ENCODE measurements at places on chromosomes 3 and 15.

DNA sequence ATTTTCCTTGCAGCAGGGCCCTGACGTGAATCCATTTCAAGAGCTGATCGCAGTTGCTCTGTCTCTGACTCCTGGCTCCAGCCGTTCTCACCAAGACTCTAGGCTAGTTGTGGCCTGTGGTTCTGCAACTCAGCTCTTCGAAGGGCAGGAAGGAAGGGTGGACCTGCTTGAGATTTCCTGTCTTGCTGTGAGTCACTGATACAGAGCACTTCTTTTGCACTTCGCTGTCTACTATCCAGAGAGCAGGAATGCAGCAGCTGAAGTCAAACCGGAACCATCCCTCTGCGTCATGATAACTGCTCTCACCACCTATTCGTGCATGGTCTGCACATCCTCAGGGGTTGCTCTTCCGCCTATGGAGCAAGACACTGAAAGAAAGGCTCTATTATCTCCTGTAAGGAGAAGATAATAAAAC lies 59.7 kb downstream of the RAP2B start:
- DNase-seq: no peak

GRCh38 chr3:48679411-48680391 lies 6.0 kb downstream of the NCKIPSD start:
- DNase-seq: no peak

GRCh38 chr3:192038726-192039125 lies 577.8 kb downstream of the PYDC2 start:
- DNase-seq: no peak

DNA sequence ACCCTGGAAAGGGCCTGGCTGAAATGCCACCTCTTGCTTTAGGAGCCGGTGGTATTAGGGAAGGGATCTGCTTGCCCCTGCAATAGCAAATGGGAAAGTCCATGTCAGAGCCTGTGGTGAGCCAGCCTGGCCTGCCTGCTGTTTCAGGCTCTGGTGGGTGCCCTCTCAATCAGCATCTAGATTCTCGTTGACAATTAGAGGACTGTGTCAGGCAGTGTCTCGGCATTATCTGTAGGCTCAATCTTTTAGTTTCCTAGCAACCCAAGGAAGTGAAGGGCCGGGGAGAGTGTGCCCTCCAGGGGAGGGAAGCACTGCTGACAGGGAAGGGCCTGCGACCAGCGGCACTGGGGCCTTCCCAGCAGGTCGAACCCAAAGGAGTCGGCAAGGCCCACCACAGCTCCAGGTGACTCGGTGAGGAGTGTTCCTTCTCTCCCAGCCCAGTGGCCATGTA lies 42.1 kb downstream of the TLE3 start:
- DNase-seq: no peak

- no peak for DNase-seq
These were observed 318.9 kb upstream of the DPPA4 start for GRCh38 chr3:109656225-109656624.

GRCh38 chr15:70596354-70597055 lies 166.9 kb downstream of the UACA start:
- no peak for DNase-seq

DNA sequence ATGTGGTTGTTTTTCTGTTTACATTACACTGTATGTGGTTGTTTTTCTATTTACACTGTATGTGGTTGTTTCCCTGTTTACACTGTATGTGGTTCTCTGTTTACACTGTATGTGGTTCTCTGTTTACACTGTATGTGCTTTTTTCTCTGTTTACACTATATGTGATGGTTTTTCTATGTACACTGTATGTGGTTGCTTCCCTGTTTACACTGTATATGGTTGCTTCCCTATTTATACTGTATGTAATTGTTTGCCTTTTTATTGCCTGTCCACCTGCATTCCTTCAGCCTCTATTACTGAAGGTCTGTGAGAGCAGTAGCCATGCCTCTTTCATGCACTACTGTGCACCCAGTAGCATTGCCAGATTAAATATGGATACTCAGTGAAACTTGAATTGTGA lies 94.3 kb downstream of the MITF start:
- DNase-seq: no peak

GRCh38 chr3:137264071-137264820 lies 306.5 kb downstream of the IL20RB start:
- peak; percentile 49 for DNase-seq

DNA sequence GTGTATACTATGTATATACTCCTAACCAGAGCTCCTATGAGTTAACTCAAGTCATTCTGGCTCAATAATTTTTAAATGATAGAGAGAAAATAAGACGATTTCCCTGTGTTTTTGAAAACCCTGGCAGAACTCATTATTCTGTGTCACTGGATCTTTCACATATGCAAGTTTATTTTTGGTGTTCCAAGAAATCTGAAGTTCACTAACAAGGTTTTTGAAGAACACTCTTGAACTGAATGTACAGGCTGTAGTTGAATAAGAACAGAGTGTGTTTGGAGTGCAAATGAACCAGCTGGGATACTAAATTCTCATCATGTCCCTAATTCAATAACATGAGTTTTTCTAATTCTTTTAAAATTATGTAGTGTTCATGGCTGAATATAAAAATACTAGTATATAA lies 466.9 kb upstream of the SUCLG2 start:
- no peak for DNase-seq

DNA sequence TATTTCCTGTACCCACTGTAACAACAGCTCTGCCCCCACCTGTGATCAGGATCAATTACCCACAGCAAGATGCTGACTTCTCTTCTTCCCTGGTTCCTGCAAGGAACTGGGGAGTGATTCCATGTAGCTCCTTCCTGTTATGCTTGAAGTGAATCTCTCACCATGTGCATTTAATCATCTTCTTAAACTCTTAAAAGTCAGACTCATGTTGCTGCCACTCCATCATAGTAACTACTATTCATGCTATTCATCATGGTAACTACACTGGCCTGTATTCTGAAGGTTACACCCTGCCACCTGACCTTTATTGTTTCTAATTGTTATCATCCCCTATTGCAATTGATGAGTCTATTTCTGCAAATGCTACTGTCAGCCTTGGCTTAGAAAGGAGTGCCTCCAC lies 89.5 kb downstream of the SUCNR1 start:
- no peak for DNase-seq

GRCh38 chr3:53192608-53193007 lies 31.6 kb downstream of the PRKCD start:
- DNase-seq: no peak

DNA sequence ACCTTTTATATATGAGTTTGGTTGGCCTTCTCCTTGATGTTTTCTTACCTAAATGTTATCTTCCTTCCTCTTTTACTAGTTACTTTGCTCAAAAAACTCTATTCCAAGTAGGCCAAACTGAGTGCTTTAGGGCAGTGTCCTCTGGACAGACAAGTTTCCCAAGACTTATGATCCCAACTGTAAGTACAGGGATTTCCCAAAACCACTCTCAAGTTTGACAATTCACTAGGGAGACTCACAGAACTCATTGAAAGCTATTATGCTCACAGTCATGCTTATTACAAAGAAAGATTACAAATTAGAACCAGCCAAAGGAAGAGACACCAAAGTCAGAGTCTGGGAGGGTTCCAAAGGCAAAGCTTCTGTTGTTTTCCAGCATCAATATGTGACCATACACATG lies 534.2 kb upstream of the ALCAM start:
- DNase-seq: no peak

DNA sequence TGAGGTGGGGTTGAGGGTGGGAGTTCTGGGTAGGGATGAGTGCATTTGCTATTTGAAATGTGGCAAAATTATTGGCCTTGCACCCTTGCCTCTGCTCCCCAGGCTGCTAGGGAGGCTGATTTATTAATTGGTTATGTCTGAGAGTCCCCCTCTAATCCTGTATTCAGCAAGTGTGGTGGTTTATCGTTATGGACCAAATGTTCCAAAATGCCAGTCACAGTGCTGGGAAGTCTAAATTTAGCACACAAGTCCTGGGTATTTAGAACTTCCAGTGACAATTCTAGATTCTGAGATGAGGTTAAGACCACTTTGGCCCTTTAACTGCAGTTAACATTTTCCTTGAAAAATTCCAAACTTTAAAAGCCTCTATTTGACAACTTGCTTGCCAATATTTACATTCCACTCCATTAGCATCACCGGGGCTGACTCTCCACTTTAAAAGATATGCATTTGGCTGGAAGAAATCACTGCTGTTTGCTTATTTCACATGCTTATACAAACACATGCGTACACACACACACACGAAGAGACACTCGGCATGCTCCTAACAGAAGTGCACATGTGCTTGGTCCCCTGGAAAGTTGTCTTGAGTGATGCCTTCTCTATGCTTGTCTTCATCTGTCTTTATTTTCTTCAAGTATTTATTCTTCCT lies 247.7 kb downstream of the IL20RB start:
- no peak for DNase-seq

DNA sequence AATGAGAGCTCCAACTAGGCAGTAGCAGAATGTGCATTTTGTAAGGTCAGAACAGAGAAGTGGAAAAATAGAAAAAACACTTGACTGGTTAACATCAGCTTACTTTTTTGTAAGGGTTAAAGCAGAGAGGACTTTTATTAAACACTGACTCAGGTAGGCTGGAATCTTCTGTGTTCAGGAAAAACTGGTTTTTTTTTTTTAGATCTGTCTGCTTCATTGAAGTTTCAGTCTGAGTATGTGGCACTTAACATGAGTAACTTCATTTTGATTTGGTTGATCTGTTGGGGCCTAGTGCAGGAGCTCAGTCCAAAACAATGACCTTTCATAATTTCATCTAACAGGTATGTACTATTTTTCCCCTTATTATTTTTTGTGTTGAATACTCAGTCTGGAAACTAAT lies 141.1 kb downstream of the DOCK3 start:
- no peak for DNase-seq

- no peak for DNase-seq
These were observed 11.4 kb upstream of the RAB11A start for GRCh38 chr15:65857718-65858402.

- DNase-seq: peak; percentile 74
These were observed 95.2 kb downstream of the NUP210 start for GRCh38 chr3:13324835-13325501.

DNA sequence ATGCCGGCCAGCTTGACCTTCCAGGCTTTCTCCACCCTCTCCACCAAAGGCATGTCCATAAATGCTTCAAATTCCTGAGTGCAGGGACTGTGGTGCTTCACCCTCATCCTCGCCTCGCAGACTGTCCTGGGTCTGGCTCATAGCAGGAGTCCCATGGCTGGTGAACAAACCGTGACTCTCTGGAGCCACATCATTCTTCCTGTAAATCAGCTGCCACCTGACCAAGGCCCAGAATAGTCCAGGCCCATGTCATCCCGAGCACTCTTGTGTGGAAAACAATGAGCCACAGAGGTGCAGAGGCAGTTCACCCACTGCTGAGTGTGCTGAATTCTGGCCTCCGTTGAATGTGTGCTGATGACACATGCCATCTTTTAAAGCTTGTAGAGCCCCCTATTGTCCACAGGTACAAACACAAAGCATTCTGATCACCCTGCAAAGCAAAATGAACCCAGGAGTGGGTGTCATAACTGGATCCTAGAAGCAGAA lies 68.6 kb downstream of the ABHD5 start:
- no peak for DNase-seq

DNA sequence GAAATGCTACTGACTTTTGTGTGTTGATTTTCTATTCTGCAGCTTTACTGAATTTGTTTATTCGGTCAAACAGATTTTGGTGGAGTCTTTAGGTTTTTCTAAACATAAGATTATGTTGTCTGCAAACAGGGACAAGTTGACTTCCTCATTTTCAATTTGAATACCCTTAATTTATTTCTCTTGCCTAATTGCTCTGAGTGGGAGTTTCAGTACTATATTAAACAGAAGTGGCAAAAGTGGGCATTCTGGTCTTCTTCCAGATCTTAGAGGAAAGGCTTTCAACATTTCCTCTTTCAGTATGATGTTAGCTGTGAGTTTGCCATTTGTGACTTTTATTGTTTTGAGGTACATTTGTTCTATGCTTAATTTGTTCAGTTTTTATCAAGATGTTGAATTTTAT lies 268.5 kb downstream of the WNT5A start:
- no peak for DNase-seq

DNA sequence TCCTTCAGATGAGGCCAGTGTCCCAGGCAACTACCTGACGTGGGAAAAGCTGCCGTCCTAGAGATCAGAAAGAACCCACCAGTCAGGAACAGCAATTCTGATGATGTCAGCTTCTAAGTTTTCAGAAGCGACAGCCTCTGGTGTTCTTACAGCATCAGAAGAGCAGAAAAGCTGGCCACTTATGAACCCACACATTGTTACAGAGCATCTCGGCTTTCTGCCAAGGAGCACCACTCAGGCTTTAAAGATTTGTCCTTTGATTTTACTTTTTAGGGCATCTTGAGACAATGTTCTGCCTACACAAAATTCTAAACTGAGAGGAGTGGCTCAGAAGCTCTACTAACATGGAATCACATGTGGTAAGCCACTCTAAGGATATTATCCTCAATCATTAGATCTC lies 49.7 kb upstream of the BOC start:
- no peak for DNase-seq
